ENCODE measurements at places on chromosomes 11 and 22. TPM values are rescaled to one million over a fixed set of nuclear protein-coding genes. Genes with fewer than 3 reads are reported as not detected.
A peak's percentile ranks its signal among the peaks of the same experiment; 100 is the strongest.

LYVE1 gene
- total RNA-seq = not detected

DNA sequence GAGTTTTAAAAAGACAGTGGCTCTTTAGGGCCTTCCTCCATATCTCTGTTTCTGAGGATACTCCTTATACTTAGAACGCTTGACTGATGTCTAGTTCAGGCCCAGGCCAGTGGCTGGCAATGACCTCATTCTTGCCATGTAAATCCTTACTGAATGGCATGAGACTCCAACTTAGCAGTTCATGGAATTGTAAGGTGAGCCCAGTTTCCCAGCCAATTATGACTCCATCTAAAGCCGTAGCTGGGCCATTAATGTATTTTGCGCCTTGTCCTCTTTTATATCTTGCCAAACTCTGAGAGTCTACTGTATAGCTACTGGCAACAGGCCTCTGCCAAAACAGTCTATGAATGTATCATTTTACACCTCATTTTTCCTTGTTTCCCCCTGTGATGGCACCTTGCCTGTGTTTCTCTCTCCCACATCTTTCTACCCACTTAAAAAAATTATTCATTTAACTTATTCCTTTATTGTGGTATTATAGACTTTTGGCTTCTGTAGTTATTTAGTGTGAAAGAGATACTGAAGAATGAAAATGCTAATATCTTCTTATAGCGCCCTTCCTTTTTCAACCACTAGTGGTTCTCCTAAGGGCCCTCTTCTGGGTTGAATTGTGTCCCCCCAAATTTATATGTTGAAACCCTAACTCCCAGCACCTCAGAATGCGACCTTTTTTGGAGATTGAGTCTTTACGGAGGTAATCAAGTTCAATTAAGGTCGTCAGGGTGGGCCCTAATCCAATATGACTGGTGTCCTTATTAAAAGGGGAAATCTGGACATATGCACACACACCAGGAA is 67.4 kb downstream of the ZNRF3 start:
- ATAC-seq = no peak

- no peak for ATAC-seq
These were observed 1152.4 kb downstream of the LRRC4C start for GRCh38 chr11:40306938-40307548.

DNA sequence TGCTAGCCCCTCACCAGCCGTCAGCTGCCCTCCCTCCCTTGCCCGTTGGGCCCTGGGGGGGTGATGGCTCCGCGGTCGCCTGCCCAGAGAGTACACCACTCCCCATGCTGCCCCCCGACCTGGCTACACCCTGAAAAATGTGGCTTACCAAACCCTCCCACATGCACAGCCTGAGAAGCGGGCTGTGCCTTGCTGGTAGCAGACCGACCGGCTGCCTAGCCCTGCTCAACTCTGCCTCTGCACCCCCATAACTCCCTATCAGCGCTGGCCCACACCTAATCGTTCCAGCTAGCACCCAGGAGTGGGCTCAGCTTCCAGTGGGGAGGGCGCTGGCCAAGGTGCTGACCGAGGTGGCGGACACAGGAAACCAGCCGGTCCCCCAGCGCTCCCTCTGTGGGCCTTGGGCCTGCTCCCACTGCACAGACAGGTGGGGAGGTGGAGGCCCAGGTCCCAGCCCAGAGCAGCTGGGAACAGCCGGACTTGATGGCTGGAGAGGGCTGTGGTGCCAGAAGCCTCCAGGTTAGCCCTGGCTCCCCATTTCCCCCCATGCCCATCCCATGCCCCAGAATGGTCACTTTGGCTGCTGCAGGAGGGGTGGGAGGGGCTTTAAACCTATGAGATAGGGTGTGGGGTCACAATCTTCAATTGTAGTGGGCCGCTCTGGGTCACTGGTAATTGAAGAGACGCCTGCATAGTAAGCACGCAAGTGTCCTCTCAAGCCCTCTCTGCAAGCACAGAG is 32.1 kb upstream of the PRODH start:
- ATAC-seq = no peak

CDC42EP2 gene
- total RNA-seq = 3.0 TPM

DNA sequence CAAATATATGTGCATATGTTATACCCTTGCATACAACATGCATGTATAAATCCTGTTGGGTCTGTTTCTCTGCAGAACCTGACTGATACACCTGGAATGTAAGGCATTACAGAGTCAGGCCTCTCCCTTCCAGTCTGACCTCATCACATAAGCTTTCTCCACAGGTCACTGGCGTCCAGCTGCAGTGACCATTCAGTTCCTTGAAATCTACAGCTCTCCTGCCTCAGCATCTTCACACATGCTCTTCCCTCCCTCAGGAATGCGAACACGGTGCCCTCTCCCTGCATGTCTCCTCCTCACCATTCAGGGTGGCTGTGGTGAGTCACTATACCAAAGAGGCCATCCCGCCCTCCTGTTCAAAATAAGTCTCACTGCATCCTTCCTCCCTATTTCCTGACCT is 657.8 kb upstream of the B3GAT1 start:
- ATAC-seq = peak; percentile 40

CXCR5 gene
- total RNA-seq = 0.09 TPM

GRCh38 chr11:77065878-77066228 is 918 bp upstream of the CAPN5 start:
- ATAC-seq = no peak

- ATAC-seq = peak; percentile 71
These were observed at the start of gene IRAG1 for GRCh38 chr11:10693509-10694081. IRAG1 (minus strand) TSS chr11:10693755; CDS start chr11:10693602, 153 bp downstream.

- no peak for ATAC-seq
These were observed 9.6 kb upstream of the EIF3D start for GRCh38 chr22:36538529-36538928.

- ATAC-seq = peak; percentile 63
These were observed 113.7 kb downstream of the INSC start for GRCh38 chr11:15228331-15228849.

GRCh38 chr22:23070418-23071229 is at the start of gene GNAZ:
GNAZ (plus strand) TSS chr22:23070519; CDS start chr22:23095696, 25,177 bp downstream.
- ATAC-seq = peak; percentile 70

GRCh38 chr22:26325641-26326040 is 103.4 kb upstream of the ASPHD2 start:
- no peak for ATAC-seq

Data from motor neuron (in vitro differentiated cells).